ENCODE measurements at places on chromosomes 13 and 19. TPM values are rescaled to one million over a fixed set of nuclear protein-coding genes. Genes with fewer than 3 reads are reported as not detected.

- no peak for DNase-seq
These were observed 762.5 kb upstream of the ARGLU1 start for GRCh38 chr13:107330484-107330883.

Gene CLEC11A
- total RNA-seq = 10.3 TPM

Gene POLR2E
- total RNA-seq = 252 TPM

GRCh38 chr13:38321654-38322053 lies 28.0 kb upstream of the UFM1 start:
- no peak for DNase-seq

- no peak for DNase-seq
These were observed 1256.4 kb downstream of the DIAPH3 start for GRCh38 chr13:58907347-58907746.

DNA sequence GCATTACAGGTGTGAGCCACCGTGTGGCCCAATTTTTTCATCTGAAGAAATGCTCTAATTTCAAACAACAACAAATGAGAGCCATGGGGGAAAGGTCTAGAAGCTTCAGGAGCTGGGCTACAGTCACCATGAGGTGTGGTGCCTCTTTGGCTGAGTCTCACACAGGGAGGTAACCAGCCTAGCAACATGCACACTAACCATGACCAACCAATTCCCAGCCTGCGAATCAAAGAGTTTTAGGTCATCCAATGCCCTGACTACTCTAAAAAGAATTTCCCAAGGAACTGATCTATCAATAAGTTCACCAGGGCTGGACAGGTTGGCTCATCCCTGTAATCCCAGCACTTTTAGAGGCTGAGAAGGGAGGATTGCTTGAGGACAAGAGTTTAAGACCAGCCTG lies 29.9 kb downstream of the PBX4 start:
- no peak for DNase-seq

Gene KLK2
- total RNA-seq = not detected

DNA sequence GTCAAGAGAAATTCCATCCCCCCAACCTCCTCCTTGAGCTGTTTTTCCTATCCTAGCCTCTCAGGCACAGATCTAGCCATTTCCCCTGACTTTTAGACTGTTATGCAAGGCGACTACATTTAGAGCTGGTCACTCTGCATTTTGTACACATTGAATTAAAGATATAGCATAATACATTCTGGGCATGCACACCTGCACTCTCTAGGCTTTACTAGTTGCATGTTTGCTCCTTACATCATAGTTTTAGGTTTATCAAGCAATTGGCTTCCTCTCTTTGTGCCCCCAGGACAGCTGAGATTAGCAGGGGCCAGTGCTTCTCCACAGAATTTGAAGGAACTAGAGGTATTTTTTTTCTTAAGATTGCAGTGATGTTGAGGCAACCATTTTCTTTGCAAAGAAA lies 19.5 kb downstream of the GPC6 start:
- no peak for DNase-seq

- DNase-seq = no peak
These were observed 149.1 kb downstream of the KDM4B start for GRCh38 chr19:5118026-5118425.

DNA sequence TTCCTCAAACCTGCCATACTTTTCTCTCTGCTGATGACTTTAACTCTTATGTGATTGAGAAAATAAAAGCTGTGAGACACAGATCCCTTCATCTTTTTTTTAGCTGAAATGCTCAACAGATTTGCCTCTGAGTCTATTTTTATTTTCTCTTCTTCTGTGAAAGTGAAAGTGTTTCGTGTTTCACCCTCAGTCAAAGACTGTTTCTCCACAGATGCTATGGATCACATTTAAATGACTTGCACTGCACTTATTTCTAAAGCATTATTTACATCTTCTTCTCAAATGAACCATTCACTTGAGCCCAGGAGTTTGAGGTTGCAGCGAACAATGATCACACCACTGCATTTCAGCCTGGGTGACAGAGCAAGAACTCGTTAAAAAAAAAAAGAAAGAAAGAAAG lies 890.1 kb upstream of the PCDH20 start:
- DNase-seq = no peak

Gene ZNF208
- total RNA-seq = 25.7 TPM

DNA sequence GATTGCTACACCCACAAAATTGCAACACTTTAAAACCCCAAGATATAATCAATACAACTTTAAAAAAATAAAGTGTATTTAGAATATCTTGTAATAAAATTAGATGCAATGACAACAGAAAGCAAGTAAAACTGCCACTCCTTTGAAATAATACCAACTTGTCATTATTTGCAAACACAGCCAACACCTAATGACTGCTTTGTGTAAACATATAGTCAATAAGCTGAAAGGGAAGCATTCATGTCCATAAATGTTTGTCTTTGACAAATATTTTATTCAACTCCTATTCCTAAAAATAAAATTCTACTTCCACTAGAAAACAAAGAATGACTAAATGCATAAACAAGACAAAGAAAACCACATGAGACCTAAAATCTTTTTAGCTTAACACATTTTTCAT lies 6.6 kb downstream of the SMAD9 start:
- no peak for DNase-seq

- no peak for DNase-seq
These were observed 83.8 kb downstream of the CRYL1 start for GRCh38 chr13:20441879-20442278.

- DNase-seq = no peak
These were observed 1.3 kb downstream of the BBC3 start for GRCh38 chr19:47229676-47230053.

GRCh38 chr13:23695711-23696464 lies 125.7 kb downstream of the TNFRSF19 start:
- no peak for DNase-seq

DNA sequence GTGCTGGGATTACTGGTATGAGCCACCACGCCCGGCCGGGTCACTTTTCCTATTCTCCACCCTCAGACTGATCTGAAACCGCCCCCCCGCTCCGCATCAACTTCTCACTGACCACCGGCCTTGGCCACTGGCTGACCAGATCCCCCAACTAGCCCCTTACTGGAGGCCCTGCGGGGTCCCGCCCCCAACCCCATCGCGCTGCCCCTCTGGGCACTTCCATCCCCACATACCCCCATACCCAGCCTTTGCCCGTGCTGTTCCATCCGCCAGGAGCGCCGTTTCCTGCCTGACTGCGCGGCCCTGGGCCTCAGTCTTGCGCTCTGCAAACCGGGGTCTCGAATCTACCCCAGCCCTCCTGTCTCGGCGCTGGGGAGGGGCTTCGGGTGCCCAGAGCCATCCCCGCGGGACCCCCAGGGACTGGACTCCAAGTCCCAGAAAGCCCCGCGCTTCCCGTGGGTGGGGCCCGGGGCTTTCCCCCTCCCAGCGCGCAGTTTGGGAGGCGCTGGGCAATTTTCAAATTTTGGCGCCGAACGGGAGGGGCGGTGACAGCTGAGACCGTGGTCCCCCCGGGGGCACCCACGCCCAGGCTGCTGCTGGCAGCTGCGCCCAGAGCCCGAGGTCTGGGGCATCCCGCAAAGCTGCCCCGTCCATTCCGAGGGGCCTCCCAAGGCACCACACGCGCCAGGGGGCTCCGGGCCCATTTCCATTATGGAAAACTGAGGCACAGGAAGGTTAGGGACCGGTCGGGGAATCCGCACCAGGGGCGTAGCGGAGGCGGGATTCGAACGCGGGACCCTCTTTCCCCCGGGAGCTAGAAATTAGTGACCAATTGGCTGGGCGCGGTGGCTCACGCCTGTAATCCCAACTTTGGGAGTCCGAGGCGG lies 5.2 kb upstream of the LMNB2 start:
- no peak for DNase-seq

Gene LGALS14
- not detected for total RNA-seq

Gene SKA3
- total RNA-seq = not detected

Gene GGACT
- 1.4 TPM for total RNA-seq

DNA sequence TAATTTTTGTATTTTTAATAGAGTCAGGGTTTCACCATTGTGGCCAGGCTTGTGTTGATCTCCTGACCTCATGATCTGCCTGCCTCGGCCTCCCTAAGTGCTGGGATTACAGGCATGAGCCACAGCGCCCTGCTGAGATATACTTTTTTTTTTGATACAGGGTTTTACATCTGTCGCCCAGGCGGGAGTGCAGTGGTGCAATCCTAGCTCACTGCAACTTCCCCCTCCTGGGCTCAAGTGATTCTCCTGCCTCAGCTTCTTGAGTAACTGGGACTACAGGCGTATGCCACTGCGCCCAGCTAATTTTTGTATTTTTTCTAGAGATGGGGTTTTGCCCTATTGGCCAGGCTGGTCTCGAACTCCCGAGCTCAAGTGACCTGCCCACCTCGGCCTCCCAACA lies 2.0 kb downstream of the COLGALT1 start:
- peak; percentile 66 for DNase-seq

- DNase-seq = peak; percentile 92
These were observed 6.1 kb upstream of the KANK2 start for GRCh38 chr19:11203194-11204075.

GRCh38 chr13:47117268-47117667 lies 220.4 kb upstream of the HTR2A start:
- DNase-seq = no peak

DNA sequence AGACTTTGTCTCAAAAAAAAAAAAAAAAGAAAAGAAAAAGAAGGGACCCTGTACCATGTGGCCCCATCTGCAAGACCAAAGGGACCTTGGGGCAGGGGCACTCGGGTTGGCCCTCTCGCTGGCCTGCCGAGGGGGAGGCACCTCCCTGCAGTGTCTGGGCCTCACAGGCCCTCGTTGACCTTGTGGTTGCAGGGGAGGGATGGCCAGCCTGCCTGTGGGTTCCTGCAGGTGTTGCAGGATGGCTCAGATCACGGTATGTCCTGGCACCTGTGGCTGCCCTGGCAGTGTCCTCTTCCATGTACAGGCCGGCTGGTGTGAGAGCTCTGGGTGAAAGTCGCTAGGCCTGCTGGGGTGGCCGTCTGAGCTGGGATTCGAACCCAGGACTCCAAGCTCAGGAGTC lies 4.7 kb upstream of the PGLS start:
- no peak for DNase-seq

DNA sequence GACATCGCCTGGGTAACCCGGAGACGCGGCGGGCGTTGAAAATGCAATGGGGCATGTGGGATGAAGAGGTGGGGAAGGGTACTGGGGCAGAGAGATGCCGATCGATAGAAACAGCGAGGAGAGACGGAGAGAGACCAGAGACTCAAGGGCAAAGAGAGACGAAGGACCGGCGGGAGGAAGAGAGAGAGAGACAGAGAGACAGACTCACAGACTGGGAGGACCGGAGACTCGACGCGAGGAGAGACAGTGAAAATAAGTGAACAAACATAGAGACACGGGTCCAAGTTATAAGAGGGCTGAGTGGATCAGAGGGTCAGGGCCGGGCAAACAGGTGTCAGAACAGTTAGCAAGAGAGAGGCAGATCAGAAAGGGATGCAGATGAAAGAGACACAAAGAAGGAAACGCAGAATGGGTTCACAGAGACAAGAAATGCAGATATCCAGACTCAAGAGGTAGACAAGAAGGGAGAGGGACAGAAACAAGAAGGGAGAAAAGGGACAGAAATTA lies 576 bp upstream of the MZF1 start:
- no peak for DNase-seq

DNA sequence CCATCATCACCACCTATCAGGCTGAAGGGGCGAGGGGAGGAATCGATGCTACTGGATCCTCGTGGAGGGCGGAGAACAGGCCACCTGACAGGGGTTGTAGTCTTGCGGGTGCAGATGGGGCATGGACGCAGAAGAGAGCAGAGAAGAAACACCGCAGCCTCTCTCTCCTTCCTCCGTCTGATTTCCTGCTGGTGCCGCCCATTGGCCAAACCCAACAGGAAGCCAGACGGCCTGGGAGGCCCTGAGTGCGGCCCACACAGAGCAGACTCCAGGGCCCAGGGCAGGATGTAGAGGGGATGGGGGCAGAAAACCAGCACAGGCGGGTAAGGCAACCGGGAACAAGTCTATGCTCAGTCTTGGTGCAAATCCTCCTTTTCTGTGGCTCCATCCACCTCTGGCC lies 15.4 kb downstream of the CEBPA start:
- no peak for DNase-seq

DNA sequence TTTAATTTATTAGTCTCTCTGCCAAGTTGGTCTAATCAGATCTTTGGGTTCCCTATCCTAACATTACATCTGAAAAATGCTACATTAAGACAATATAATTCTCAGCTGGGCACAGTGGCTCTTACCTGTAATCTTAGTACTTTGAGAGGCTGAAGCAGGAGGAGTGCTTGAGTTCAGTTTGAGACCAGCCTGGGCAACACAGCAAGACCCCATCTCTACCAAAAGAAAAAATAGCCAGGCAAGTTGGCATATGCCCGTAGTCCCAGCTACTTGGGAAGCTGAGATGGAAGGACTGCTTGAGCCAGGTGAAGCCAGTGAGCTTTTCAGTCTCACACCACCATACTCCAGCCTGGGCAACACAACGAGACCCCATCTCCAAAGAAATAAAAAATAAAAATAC lies 95.0 kb downstream of the KLF12 start:
- DNase-seq = no peak

GRCh38 chr19:16036397-16036925 lies 39.8 kb upstream of the TPM4 start:
- DNase-seq = no peak

DNA sequence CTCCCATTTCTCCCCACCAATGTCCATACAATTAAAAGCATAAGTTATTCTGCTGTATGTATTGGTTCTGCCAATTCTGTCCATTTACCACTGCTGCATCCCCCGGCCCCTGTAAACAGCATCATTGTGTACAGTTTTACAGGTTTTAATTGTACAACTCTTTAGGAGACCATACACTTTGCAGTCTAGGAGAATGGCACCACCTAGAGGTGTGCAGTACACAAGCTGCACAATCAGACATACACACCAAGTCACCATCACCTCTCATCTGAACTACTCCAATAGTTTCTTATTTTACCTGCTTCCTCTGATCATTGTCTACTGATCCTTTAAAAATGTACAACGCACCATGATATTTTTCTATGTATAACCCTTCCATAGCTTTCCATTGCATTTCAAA lies 855.9 kb upstream of the KLHL1 start:
- DNase-seq = no peak

DNA sequence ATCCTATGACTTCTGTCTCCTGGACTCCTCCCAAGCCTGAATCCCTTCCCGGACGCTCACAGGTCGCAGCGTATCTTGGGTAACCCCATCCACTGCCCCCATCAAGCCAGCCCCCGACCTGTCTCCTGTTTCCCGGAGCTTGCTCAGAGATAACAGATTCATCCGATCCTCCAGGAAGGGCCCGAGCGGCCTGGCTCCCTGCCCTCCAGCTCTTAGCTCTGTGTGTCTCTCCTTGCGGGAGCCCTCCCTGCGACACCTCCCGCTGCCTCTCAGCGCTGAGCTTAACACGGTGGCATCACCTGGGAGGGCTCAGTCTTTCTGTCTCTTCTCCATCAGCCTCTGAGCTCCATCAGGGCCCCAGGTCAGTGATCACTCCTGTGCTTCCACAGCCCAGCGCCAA lies 4.3 kb upstream of the TMEM255B start:
- no peak for DNase-seq

Gene HMG20B
- total RNA-seq = 51.8 TPM

GRCh38 chr19:16386619-16387240 lies 62.1 kb downstream of the KLF2 start:
- peak; percentile 72 for DNase-seq

Gene MISP
- 1.5 TPM for total RNA-seq

All from right atrium auricular region (tissue), 2 donors.